Cortex of kidney (tissue), 1 donor: ENCODE measurements at places on chromosomes 13 and 19.

DNA sequence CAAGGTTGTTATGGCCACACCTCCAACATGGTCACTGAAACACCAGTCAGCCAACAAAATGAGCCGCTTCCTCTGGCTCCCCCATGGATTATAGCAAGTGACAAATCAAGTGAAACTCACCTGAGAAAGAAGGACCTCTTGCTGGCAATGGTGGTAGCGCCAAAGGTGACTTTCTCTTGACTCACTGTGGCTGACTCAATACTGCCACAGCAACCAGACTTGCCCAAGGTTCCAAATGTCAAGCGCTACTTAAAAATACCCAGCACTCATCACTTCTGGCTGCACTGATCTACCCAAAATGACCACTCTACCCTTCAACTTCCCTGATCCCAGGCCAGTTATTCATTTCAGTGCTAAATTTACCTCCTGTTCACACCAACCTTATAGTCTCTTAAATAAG, 495.5 kb downstream of the FOXO1 start:
- no peak for DNase-seq

GRCh38 chr13:29487466-29488454, 107.7 kb downstream of the SLC7A1 start:
- no peak for DNase-seq

- no peak for DNase-seq
Observed at GRCh38 chr13:94641409-94641941, 39.8 kb downstream of the GPR180 start.

- no peak for DNase-seq
Observed at GRCh38 chr13:22800526-22801401, 380.0 kb upstream of the SGCG start.

DNA sequence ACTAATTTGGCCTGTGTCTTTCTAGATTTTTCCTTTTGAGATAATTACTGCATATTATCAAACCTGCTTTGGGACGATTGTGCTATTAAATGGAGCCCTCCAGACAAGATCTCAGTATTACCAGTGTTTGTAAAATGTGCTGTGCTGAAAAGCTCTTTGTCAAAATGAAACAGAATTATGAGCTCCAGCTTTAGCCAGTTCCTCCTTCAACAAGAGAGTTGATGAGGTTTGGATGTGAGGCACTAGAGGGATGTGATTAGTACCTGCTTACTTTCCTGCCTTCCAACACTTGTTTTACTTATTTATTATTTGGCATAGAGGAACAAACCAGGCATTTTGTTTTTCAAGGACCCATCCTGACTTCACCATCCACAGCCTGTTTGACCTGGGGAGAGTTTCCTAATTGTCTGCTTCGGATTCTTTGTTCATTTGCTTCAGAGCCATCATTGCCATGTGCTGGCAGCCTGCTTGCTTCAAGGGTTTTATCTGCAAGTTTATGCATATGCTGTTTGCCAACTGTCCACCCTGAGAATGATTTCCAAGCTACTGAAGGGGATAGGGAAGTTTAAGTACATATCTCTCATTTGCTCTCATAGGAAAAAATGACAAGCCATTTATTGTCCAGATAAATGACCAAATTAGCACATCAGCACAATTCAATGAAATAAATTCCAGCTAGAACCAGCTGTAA, 32.9 kb upstream of the CPB2 start:
- no peak for DNase-seq

- DNase-seq: no peak
Observed at GRCh38 chr19:47210689-47211316, 20.2 kb downstream of the BBC3 start.

DNA sequence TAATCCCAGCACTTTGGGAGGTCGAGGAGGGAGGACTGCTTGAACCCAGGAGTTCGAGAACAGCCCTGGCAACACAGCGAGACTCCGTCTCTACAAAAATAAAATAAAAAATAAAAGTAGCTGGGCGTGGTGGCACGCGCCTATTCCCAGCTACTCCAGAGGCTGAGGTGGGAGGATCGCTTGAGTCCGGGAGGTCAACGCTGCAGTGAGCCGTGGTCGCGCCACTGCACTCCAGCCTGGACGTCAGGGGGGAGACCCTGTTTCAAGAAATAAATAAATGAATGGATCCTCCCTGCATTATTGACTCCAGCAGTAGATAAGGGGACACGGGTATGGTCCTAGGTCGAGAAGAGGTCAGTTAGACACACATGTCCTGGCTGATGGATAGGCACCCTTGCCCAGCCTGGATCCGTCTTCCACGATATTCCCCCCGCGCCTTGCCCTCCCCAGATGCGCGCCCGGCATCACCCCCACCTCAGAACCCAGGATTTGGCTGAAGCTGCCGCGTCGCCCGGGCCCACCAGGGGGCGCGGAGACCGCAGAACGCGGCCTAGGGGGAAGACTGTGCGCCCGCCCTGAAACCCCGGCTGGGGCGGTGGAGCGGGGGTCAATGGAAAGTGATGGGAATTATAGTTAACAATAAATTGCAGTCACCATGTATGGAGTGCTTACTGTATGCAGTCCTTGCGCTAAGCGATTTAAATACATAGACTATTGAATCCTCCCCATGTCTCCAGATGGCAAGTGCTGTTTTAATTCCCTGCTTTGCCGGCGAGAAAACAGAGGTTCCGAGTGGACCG, 2.1 kb upstream of the HOOK2 start:
- no peak for DNase-seq
